ENCODE measurements at places on chromosomes 5 and 9.

DNA sequence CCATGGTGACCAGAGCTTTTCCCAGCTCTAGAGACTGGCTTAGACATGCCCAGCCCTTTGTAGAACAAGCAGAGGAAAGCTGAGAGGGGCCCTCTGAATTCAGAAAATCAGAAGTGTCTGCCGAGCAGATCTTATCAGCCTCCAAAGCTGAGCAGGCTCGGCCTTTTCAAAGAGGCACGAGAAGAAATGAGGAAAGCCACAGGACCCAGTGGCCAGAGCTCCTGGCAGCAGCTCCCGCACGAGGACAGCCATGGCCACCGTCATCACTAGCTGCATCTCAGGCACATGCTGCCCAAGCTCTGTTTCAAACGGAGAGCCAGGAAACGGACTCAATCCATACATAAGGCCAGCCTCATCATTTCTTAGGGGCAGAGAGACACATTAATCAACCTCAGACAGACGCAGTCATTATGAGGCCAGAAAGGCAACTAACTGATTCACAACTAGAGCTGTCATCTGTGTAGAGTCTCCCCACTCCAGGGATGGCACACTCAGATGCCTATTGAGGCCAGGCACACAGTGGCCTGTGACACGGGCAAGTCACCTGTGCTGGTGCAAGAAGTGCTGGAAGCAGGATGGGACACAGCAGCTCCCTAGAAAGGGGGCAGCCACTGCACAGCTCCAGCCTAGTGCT is 194.7 kb downstream of the FRMD3 start:
- no peak for DNase-seq

DNA sequence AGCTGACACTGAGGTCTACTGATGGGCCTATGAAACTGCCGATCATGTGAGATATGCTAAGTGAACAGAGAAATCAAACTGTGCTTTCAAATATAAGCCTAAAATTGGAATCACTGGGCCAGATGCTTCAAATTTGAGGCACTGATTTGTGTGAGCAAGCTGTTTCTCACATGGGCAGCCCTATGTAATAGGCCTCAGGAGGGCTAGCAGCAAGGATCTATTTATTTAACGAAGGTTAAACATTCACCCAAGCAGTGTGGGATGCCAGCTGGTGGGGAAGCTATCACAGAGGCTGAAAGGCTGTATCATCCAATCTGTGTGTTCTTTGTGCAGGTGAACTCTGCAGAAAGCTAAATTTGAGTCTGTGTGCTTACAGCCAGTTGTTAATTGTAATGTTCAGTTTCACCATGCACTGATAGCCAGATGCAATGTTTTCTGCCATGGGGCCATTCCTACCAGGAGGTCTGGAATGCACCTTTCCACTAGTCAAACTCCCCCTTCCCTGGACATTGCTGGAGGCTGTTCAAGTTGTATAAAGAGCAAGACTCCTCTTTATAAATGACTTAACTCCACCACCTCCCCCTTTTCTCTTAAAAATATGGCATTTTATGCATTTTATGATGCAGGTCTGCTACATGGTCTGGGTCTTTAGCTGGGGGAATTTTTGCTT is 228.9 kb downstream of the SH3GL2 start:
- DNase-seq: no peak

DNA sequence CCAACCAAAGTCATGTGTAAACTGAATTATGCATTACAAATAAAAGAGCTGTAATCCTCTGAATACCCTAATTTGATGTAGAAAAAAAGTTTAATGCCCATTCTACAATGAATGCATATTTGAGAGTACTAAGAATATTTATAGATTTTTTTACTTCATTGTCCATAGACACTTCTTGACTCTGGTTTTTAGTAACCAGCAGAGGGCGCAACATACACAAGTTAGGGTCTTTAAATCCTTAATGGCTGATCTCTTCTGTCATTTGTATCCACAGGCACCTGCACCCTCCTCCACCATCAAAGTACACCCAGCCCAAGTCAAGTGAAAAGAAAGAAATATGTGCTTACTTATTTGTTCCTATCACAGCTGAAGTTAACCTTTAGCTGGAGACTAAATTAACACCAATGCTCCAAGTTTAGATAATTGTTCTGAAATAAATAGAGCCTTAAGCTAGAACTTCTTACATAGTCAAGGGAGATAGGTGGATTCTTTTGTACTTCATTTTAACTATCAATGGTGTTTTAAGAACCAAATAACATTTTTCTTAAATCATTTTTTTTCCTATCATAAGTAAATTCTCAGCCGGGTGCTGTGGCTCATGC is 524.2 kb upstream of the DAB2 start:
- peak; percentile 63 for DNase-seq

- no peak for DNase-seq
Measured at GRCh38 chr5:158851488-158851887, 248.2 kb downstream of the EBF1 start.

DNA sequence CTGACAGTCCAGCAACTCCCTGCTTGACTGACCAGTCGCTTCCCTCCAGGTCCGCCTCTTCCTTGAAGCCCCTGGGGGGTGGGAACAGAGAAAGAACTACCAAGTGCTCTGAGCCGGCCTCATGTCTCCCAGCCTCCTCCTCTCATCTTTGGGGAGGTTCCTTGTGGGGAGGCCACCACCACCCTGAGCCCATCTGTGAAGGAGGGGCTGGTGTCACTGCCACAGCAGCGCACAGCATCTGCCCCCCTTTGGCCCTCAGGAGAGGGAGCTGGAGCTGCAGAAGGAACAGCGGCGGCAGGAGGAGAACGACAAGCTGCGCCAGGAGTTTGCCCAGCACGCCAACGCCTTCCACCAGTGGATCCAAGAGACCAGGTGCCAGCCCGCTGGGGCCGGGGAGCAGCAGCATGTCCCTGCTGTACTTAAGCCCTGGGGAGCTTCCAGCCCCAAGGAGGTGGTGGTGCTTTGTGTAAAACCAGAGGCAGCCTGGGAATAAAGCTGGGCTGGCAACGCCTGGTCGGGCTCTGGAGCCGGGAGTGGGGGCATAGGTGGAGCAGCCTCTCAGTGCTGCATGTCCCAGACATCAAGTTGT is 29.4 kb downstream of the DYNC2I2 start:
- DNase-seq: no peak

DNA sequence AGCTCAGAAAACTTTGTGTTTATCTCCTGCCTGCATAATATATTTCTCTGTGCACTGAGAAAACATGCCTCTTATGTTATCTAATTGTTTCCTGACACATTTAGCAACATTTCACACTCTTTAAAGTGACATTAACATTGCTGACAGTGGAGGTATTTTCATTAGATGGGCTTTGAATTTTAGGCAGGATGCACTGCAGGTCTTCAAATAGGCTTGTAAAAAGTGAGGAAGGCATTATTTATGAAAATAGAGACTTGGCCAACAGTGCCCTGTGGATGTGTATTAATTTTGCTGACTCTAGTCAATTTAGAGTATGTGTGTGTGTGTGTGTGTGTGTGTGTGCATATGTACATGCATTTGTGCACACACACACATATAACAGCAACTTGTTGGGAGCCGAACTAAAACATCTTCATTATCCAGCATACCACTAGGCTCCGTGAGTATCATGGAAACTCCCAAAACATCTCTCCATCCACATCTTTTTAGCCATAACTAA is 429.5 kb upstream of the WWC1 start:
- no peak for DNase-seq

- no peak for DNase-seq
Measured at GRCh38 chr5:135262364-135262763, 136.7 kb downstream of the MACROH2A1 start.

All from fibroblast of skin of abdomen (primary cell).